GM12892 (cell line): ENCODE measurements at places on chromosomes 1 and 21.
A peak's percentile ranks its signal among the peaks of the same experiment; 100 is the strongest.

GRCh38 chr1:166947398-166948043 lies 27.8 kb downstream of the ILDR2 start:
- DNase-seq = peak; percentile 29

DNA sequence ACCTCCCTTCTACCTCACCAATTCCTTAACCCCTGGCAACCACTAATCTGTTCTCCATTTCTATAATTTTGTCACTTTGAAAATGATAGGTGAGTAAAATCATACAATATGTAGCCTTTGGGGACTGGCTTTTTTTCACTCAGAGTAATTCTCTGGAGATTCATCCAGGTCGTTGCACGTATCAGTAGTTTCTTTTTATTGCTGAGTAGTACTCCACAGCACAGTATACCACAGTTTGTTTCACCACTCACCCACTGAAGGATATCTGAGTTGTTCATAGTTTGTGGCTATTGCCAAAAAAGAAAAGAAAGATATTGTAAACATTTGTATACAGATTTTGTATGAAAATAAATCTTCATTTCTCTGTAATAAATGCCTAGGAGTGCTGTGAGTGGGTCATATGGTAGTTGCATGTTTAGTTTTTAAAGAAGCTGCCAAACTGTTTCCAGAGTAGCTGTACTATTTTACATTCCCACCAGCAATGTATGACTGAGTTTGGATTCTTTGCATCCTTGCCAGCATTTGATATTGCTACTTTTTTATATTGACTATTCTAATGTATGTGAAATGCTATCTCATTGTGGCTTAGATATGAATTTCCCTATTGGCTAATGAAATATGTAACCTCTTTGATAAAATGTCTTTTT lies 3.7 kb downstream of the CHD1L start:
- no peak for DNase-seq

- DNase-seq = no peak
Measured at GRCh38 chr1:1666526-1666925, 7.7 kb upstream of the CDK11B start.

GRCh38 chr1:233034836-233035235 lies 84.4 kb downstream of the NTPCR start:
- DNase-seq = no peak

DNA sequence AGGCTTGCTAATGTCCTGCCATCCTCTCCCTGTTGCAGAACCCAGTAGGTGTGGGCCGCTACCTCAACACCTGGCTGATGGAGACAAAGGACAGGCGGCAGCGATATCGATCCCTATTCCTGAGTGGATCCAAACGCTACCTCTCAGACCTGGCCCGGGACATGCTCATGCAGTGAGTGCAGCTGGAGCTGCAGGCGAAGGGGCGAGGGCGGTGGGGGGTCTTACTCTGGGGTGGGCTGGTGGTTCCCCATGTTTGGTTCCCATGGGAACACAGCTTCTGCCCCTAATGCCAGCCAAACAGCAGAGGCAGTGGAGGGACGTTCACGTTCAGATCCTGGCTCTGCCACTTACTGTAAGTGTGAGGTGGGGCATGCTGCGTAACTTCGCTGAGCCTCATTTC lies 15.8 kb upstream of the TTC22 start:
- DNase-seq = no peak

GRCh38 chr1:204377800-204378668 lies 18.3 kb upstream of the PLEKHA6 start:
- DNase-seq = no peak

DNA sequence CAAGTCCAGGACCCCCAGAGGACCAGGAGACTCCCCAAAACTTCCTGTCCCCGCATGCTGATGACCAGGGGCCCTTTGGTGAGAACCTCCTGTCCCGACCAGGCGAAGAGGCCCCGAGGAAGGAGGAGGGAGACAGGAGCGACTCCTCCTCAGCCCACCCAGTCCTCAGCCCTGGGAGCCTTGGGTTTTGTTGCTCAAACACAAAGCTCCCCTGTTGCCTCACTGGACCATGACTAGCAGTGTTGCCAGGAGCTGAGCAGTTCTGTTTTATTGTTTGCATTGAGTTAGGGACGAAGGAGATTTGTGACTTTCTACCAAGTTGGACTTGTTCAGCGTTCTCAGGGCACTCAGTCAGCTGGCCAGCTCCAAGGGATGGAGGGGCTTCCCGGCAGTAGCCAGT lies 10.0 kb downstream of the UMODL1 start:
- no peak for DNase-seq

GRCh38 chr1:111747282-111747734 lies 8.1 kb upstream of the INKA2 start:
- peak; percentile 50 for DNase-seq

DNA sequence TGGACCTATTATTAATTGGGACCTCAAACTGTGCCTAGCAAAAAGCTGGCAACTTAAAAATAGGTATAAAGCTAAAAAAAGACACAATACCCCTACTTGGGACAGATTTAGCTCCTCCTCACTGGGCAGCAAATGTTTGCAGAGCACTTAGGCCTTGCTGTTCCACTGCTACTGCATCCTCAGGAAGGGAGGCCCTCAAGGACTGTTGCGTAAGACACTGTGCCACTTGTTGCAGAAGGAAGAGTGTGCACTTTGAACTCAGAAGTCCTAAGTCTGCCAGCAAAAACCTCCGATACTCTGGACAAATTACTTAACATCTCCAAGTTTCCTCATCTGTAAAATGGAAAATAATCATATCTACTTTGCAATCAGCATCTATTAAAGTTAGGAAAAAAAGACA lies 322.9 kb downstream of the BARHL2 start:
- DNase-seq = no peak

DNA sequence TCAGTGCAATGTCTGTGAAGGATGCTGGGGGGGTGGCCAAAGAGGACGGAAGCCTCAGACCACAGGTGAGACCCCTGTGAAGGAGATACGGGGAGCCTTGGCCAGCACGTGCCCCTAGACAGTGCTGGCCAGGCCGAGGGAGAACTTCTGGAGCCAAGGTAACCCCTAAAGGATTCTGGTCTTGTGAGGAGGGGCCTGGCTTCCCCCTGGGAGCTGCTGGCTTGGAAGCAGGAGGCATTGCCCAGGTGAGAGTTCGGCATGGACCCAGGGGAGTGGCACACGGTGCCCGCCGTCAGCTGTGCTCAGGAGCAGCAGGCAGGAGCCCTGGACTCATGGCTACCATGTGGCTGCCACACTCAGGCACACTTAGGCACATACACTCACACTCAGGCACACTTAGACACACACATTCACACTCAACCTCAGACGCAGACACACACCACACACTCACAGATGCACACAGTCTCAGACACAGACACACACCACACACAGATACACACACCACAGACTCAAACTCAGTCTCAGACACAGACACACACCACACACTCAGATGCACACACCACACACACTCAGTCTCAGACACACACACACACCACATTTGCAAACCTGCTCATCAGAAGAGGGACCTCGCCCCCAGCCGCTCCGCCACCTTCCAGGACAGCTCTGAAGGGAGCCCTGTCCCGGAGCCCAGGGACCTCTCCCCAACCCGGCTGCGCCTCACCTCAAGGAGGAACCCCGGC lies 1.1 kb upstream of the COL6A2 start:
- DNase-seq = no peak
